AG04449 (cell line): ENCODE measurements at places on chromosomes 16 and 17.

GRCh38 chr16:9002042-9002441, 38.3 kb upstream of the USP7 start:
- no peak for DNase-seq

- no peak for DNase-seq
These were observed 25.8 kb downstream of the KCNJ2 start for GRCh38 chr17:70195091-70195490.

GRCh38 chr16:79272141-79272577, 328.4 kb downstream of the MAF start:
- no peak for DNase-seq

- no peak for DNase-seq
These were observed 260.1 kb downstream of the PARN start for GRCh38 chr16:14369734-14370598.

GRCh38 chr17:69609473-69610305, 195.2 kb downstream of the MAP2K6 start:
- no peak for DNase-seq

- DNase-seq: no peak
These were observed 24.0 kb downstream of the LLGL2 start for GRCh38 chr17:75549246-75550138.
